CD4-positive, alpha-beta T cell treated with Interleukin-6 for 4 hours (primary cell): ENCODE measurements at places on chromosomes 1 and 21.

DNA sequence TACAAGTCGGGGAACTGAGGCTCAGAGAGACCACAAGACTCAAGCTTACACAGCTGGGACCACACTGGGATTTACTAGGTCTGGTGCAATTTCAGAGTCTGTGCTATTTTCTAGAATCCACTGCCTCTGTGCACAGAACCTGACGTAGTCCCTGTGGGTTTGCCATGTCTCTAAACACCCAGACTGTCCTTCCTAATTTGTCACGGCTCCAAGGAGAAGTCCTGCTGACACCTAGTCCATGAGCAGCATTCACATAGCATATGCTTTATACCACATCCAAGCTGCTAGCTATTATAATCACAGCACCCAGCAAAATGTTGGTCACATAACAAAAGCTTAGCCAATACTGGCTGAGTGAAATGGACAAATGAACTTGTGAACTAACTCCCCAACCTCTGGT, 79.0 kb upstream of the HMGB4 start:
- no peak for DNase-seq

- DNase-seq, result no peak
Measured at GRCh38 chr1:59163268-59164092, 133.4 kb upstream of the FGGY start.

GRCh38 chr1:180974236-180974635, 48.4 kb downstream of the STX6 start:
- DNase-seq, result no peak

GRCh38 chr1:154607106-154607608, 829 bp downstream of the ADAR start:
- DNase-seq, result peak; percentile 17

- DNase-seq, result no peak
Measured at GRCh38 chr1:55310505-55310971, 95.4 kb upstream of the USP24 start.

- no peak for DNase-seq
Measured at GRCh38 chr1:55049914-55050278, 10.5 kb downstream of the PCSK9 start.

GRCh38 chr1:9009438-9010370, 16.5 kb downstream of the SLC2A7 start:
- peak; percentile 14 for DNase-seq

- DNase-seq, result no peak
Measured at GRCh38 chr1:5566924-5567323, 425.3 kb downstream of the NPHP4 start.

DNA sequence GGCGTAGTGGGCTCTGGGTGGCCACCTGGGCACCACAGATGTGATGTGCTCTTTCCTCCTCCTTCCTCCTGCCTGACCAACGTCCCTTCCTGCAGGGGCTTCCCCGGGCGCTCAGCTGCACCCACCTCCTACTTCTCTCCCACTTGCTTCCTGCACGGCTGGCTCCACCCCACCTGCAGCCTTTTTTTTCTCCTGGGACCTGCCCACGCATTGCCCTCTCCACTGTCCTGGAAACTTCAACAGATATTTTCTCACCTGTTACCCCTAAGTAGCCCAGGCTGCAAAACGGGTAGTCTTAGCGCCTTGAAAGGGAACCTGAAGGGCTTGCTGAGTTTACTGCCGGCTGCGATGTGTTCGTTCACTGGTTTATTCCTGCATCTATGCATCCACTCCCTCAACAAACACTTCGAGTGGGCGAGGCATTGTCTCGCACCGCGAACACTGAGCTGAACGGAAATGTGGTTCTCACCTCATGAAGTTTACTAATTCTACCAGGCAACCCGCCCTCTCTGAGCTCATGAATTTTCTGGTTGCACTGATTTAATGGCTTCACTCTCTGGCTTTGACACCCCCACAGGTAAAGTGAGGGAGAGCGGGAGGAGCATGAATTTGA, 23.6 kb downstream of the ZBTB18 start:
- DNase-seq, result peak; percentile 79

- DNase-seq, result no peak
Measured at GRCh38 chr1:37006132-37006868, 28.0 kb downstream of the GRIK3 start.

- no peak for DNase-seq
Measured at GRCh38 chr1:30509670-30510069, 213.7 kb downstream of the MATN1 start.

DNA sequence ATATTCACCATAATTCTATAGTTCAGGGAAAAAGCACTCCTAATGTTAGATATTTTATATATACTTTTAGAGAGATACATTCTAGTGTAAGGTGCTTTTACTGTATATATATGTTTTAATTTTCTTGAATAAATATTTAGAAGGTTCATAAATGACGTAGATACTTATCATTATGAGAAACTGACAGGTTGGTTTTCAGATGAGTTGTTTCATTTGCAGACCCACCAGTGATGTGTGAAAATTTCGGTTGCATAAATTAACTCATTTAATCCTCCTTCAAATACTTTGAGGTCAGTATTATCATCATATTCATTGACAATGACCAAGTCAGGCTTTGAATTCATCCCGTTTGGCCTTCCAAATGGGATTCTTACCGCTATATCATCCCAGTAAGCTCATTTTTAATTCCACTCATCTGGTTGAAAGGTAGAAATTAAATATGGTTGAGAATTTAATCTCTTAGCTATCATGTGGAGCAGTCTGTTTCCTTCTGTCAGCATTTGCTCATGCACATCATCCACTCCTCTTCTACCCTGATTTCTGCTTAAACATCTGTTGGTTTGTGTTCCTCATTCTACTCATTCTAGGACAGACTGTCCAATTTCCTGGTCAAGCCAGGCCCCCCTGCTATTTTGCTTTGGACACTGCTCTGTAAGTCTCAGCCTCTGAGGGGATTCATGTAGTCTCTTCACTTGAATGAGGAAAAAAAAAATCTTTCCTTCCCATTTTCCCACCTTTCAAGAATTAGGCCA, 1156.6 kb downstream of the PLA2G4A start:
- DNase-seq, result no peak

DNA sequence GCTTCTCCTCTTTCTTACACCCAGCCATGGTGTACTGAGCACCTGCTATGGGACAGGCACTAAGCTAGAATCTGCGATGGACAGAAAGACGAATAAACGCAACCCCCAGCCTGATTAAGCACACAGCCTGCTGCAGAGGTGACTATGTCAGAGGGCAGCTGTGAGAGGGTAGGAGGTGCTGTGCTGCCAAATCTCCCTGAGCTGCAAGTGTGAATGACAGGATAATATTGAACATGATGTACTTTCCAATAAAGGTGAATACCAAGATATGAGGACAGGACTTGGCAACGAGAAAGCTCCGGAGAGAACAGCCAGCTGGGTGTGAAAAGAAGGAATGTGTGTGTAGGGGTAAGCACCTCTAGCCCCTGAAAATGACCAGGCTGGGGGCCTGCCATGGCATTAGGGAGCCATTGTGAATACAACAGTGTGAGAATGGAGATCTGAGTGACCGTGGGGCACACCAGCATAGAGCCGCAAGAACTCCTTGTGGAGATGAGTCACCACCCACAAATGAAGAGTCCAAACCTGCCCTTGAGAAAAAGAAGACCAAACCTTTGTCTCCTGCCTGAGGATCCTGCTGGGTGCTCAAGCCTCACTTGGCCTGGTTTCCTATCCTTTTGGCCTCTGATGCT, 83.0 kb upstream of the ATF3 start:
- DNase-seq, result no peak

DNA sequence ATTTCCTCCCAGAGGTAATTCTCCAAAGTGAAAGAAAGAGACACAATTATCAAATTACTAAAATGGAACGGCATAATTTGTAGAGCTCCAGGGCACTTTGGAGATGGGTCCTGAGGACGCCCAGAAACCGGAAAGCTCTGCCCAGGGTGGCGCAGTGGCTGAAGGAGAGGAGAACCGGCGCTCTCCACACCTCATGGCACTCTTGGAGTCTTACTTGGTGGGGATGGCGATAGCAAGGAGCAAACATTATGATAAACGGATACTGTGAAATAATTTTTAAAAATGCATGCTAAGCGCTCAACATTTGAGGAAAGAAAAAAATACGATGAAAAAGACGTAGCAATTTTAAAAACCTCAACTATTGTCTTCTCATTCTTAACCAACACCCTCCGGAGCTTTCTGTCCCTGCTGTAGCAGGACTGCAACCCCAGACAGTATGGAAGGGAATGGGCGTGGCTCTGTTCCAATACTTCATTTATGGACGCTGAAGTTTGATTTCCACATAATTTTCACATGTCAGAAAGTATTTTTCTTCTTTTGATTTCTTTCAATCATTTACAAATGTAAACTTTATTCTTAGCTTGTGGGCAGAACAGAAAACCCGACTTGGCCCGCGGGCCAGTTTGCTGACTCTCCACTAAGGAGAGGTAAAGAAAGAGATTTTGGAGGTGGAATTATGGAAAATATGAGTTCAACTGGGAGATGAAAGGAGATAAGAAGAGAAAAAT, 1.1 kb downstream of the S100A11 start:
- peak; percentile 31 for DNase-seq

DNA sequence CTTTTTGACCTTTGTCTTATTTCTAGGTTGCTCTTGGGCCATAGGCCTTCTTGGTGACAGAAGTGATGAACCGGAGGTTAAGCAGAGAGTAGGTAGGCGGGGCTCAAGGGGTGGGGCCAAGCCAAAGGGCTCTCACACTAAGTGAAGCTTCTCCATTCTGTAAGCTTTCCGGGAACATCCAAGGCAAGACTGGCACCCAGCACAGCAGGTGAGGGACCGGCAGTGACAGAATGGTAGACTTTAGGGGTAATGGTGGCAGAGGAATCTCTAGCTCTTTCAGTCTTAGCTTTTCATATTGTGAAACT, at the start of gene TNFAIP8L2:
Gene TNFAIP8L2, plus strand, starts transcription at position 135 of the 305 bp plus-strand sequence. CDS start 2,049 bp downstream, outside the sequence.
- peak; percentile 90 for DNase-seq

DNA sequence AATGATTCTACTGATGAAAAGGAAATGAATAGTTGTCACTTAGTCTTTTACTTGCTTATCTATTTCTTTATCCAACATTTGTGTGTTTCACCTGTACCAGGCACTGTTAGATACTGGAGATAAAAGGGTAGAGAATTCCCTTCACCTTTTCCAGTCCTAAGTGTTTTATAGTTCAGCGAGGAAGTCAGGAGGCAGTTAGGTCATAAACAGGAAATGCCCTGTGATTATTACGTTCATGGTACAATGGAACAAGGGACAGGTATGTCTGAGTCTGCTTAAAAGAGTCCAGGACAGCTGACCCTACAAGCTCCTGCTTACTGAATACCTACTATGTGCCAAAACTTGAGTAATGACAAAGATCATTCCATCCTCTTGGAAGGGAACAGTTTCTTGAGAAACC, 77.8 kb downstream of the TNR start:
- DNase-seq, result no peak

- no peak for DNase-seq
Measured at GRCh38 chr1:189673217-189673616, 804.4 kb downstream of the BRINP3 start.

- no peak for DNase-seq
Measured at GRCh38 chr1:162335126-162335525, 41.5 kb downstream of the SPATA46 start.

DNA sequence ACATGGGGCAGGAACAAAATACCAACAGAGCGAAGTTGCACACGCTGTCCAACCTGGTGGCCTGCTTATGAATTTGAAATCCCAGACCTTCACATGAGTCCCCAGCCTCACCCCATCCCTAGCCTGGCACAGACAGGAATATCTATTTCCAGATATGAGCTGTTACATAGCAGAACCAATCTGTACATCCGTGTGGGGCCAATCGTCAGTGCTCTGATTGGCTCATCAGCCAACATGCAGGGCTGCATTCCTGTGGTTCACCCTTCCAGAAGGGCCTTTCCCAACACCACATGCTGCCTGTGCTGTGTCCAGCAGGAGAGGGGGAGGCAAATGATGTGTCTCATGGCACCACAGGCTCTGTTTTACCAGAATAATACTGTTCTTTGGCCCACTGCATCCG, 31.3 kb downstream of the CCN1 start:
- DNase-seq, result no peak

DNA sequence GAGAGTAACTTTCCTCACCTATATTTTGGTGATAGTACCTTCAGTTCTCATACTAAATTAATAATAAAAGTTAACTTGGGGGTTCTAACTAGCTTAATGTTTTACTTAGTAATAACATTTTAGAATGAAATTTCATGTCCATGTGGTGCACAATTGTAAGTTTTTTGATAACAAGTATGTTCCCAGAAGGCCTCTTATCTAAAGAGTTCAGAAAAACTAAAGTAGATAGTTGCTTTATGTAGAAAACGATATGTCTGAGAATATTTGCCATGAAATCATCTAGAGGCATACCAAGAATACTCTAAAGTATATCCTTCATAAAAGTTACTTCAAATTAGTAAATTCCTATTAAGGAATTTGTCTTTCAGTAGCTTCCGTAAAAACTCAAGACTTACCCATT, 10.2 kb upstream of the ADCY10 start:
- no peak for DNase-seq

- DNase-seq, result no peak
Measured at GRCh38 chr1:231841616-231842344, 215.2 kb downstream of the DISC1 start.

- DNase-seq, result no peak
Measured at GRCh38 chr1:17700945-17701810, 54.0 kb upstream of the ACTL8 start.

GRCh38 chr1:163174524-163175437, 27.9 kb downstream of the RGS5 start:
- peak; percentile 40 for DNase-seq

DNA sequence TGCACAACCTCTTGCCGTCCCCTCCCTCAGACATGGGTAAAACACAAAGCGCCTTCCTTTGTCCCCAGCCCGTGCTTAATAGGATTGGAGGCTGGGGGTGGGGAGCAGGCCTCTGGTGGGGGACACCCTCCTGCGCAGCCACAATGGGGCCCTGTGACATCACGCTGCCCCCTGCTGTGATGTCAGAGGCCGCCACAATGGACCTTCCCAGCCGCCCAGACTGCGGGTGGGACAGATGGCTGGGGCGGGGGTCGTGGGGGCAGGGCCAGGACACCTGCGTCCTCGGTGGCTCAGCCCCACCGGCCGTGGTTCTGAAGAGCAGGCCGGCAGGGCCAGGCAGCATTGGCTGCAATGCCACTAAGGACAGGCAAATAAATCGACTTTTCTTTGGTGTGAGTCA, 39.9 kb downstream of the EPHA2 start:
- DNase-seq, result no peak

GRCh38 chr1:61828805-61829204, 86.5 kb downstream of the PATJ start:
- no peak for DNase-seq

DNA sequence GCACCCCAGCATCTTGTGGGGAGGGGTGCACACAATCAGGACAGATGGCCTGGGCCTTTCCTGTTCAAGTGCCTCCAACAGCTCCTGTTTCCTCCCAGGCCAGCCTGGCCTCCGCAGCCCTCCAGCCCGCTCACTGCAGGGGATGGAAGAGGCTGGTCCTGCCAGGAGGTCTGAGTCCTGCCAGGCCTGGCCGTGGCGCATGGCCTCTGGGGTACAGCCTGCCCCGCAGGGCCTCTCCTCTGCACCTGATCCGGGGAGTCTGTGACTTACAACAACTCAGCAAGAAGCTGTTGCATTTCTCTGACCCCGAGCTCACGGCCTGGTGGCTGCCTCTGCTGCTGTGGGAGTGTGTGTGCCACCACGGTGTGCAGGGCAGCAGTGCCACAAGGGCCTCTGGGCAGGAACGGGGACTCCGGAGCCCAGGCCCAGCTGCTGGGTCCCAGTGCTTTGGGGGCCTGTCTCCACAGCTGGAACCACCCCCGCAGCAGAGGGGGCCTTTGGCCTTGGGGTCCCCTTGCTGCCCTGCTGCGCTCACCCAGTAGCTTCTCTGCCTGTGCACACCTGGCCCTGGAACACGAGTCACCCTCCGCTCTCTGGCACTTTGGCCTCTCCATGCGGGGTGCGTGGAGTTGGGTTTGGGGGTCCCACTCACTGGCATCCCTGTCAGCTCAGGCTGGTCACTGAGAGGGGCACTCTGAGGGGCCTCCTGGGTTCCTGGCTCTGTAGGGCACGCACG, 17.4 kb upstream of the LRRC3 start:
- DNase-seq, result no peak
